ENCODE measurements at places on chromosomes 3 and 15.

DNA sequence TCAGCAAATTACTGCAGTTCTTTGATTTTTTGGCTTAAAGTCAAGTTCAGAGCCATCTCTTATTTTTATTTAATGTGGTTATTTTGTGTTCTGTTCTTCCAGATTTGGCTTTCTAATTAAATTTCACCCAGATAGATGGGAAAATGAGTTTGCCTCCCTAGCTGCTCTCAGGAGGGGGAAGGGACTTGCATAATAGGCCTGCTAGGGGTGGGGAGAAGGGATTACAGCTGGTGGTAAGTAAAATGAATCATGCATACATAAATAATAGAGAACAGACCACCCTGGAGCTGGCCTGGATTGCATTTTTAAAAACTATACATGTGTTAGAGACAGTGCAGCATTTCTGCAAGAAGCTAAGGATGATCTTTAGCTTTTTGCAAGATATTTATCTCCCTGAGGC, 3.9 kb upstream of the PXYLP1 start:
- no peak for DNase-seq

GRCh38 chr3:115912372-115912771, 289.1 kb downstream of the GAP43 start:
- DNase-seq: no peak

- no peak for DNase-seq
These were observed 117.3 kb downstream of the XXYLT1 start for GRCh38 chr3:195153653-195154052.

DNA sequence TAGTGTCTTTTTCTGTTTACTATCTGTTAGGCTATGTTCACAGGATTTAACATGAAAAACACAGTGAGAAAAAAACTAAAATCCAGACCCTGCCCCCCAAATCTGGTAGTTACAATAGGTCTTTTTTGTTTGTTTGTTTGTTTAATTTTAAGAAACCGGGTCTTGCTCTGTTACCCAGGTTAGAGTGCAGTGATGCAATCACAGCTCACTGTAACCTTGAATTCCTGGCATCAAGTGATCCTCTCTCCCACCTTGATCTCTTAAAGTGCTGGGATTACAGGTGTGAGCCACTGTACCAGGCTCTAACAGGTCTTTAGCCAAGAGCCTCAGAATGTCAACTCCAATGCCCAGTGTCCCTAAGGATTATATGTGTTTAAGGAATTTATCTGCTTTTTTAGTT, 88.0 kb upstream of the GOLIM4 start:
- DNase-seq: no peak

GRCh38 chr15:88719654-88720053, 80.8 kb downstream of the ISG20 start:
- no peak for DNase-seq

Data from NCI-H187 treated with DMSO at 0.1 percent for 48 hours (cell line).